HepG2 (cell line): ENCODE measurements at places on chromosomes 11 and 22.

GRCh38 chr11:84922836-84923235 is 704.3 kb downstream of the DLG2 start:
- H3K27me3 ChIP-seq = no peaks in the 10 kb centered on the region
- no peaks in the 10 kb centered on the region for H3K36me3 ChIP-seq
- DNase-seq = no peak

GRCh38 chr22:27786965-27787364 is 14.6 kb downstream of the MN1 start:
- peaks cover 4% of the 10 kb centered on the region; the same call in 1 of the 2 replicates for H3K27me3 ChIP-seq
- DNase-seq = no peak
- H3K4me1 ChIP-seq = no peaks in the 10 kb centered on the region
- no peak overlapping the region for H3K4me3 ChIP-seq
- H3K27ac ChIP-seq = no peak overlapping the region
- H3K36me3 ChIP-seq = no peaks in the 10 kb centered on the region

GRCh38 chr11:130583801-130584211 is 135.4 kb downstream of the ADAMTS15 start:
- DNase-seq = no peak
- H3K27me3 ChIP-seq = no peaks in the 10 kb centered on the region; the same call in 2 of the 3 replicates
- no peak overlapping the region for H3K27ac ChIP-seq
- H3K4me3 ChIP-seq = no peak overlapping the region
- no peaks in the 10 kb centered on the region for H3K4me1 ChIP-seq

GRCh38 chr22:50192436-50193204 is 6.9 kb downstream of the TRABD start:
- H3K4me1 ChIP-seq = no peaks in the 10 kb centered on the region
- H3K27me3 ChIP-seq = no peaks in the 10 kb centered on the region
- DNase-seq = no peak

DNA sequence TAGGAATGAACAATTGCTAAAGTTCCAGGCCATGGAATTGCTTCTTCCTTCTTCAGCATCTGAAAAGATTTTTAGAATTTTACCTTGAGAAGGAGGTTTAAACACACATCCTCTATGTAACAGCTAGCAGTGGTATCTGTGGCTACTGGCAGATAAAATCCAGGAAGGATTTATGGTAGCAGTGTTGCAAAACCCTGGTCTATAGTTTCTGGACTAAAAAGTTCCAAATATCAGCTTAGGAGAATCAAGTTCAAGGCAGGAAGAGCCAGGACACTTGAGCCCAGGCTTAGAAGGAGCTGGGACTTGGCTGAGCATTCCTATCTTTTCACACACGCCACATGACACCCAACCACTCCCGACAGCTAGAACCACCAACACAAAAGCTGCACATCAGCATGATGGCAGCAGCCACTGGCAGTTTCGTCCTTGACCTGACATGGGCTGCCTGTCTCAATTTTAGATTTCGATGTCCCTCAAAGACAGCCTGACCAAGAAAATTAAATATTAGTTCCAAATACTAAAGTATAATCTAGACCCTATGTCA is 14.1 kb downstream of the LARGE2 start:
- peaks cover 12% of the 10 kb centered on the region; the same call in 1 of the 2 replicates for H3K4me1 ChIP-seq
- H3K27ac ChIP-seq = no peak overlapping the region

- H3K4me3 ChIP-seq = no peak overlapping the region
- no peak for DNase-seq
- no peaks in the 10 kb centered on the region for H3K4me1 ChIP-seq
- no peaks in the 10 kb centered on the region for H3K36me3 ChIP-seq
- no peak overlapping the region for H3K27ac ChIP-seq
- 0 out of 3 replicates have a peak, but pooled peaks cover 8% of the 10 kb centered on the region for H3K27me3 ChIP-seq
Measured at GRCh38 chr11:130915603-130916237, 559 bp downstream of the SNX19 start.

GRCh38 chr22:46482056-46482675 is 55.3 kb downstream of the CELSR1 start:
- H3K27me3 ChIP-seq = peaks cover 3% of the 10 kb centered on the region; the same call in 1 of the 2 replicates
- no peak overlapping the region for H3K4me3 ChIP-seq

DNA sequence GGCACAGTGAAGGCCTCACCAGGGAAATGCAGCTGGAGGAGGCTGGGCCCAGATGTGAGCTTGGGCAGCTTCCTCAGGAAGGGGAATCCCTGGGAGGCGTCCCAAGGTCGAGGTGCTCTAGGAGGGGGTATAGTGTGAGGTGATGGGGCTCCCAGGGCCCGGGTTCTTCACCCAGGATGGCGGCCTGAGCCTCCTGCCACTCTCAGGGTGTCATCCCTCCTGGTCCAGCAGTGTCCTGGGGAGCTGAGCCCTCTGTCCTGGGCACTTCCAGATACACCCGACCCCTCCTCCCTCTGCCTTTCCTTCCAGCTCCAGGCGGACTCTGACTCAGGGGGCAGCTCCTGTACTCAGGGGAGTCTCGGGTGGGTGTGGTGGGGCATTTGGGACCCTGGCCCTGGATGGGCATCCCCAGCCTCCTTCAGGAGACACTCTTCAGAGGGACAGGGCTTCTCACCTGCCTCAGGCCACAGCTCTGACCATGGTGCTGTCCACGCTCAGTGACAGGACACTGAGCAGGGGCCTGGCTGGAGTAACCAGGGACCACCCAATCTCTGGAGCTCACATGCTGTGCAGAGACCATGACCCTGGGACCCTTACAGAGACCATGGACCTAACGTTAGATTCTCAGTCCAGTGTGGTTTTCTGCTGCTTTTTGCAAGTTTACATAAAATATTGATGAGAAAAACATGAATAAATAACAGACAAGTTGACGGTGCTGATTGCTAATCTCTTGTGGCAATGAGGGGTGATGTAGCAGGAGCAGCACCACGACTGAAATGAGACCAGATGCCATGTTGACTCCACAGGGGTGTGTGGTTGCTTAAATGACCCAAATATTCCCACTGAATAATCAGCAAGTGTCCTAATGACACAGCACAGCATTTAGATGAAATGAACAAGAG is 101.9 kb downstream of the GGTLC2 start:
- H3K36me3 ChIP-seq = no peaks in the 10 kb centered on the region
- no peak overlapping the region for H3K4me3 ChIP-seq
- DNase-seq = no peak

- no peaks in the 10 kb centered on the region for H3K36me3 ChIP-seq
- H3K4me3 ChIP-seq = no peak overlapping the region
- no peaks in the 10 kb centered on the region for H3K4me1 ChIP-seq
- no peak overlapping the region for H3K27ac ChIP-seq
- H3K27me3 ChIP-seq = peaks cover 75% of the 10 kb centered on the region
Measured at GRCh38 chr11:1933416-1934334, 13.5 kb upstream of the MRPL23 start.

- DNase-seq = no peak
- H3K27ac ChIP-seq = no peak overlapping the region
- no peaks in the 10 kb centered on the region for H3K36me3 ChIP-seq
Measured at GRCh38 chr11:20351136-20351535, 12.4 kb upstream of the HTATIP2 start.

- H3K27ac ChIP-seq = no peak overlapping the region
- H3K27me3 ChIP-seq = no peaks in the 10 kb centered on the region
Measured at GRCh38 chr11:110766316-110766715, 54.1 kb upstream of the ARHGAP20 start.

DNA sequence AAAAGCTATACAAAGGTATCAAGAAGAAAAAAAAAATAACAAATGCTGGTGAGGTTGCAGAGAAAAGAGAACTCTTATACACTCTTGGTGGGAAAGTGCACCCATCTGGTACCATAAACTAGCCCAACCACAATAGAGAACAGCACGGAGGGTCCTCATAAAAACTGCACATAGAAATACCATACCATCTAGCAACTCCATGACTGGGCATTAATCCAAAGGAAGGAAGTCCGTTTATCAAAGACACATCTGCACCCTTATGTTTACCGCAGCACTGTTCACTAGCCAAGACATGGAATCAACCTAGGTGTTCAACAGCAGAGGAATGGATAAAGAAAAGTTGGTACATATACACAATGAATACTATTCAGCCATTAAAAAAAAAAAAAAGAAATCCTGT is 10.8 kb upstream of the CLDN5 start:
- no peak overlapping the region for H3K27ac ChIP-seq
- DNase-seq = no peak
- no peaks in the 10 kb centered on the region for H3K27me3 ChIP-seq
- H3K4me3 ChIP-seq = no peak overlapping the region
- no peaks in the 10 kb centered on the region for H3K4me1 ChIP-seq

- H3K27me3 ChIP-seq = no peaks in the 10 kb centered on the region
- peaks cover 63% of the 10 kb centered on the region for H3K4me1 ChIP-seq
- peak overlapping the region; percentile 84 for H3K27ac ChIP-seq
- no peak overlapping the region for H3K4me3 ChIP-seq
Measured at GRCh38 chr11:67632982-67633755, 3.4 kb upstream of the NUDT8 start.

DNA sequence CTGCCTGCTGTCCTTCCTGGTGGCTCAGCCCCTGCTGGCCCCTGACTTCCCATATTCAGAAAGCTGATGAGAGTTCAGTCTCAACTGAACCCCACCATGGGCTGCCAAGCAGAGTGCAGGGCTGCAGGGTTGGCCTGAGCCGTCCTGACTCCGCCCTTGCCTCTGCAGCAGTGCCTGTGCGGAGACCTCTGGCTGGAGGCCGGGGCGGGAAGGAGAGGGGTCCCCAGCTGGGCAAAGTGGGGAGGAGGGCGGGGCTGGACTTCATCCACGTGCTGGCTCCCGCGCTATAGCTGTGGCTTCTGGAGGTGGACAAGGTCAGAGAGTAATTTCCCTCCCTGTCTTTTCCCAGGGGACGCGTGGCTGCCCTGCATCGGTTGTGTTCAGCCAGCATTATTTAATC is 13.6 kb downstream of the GLB1L3 start:
- no peak overlapping the region for H3K4me3 ChIP-seq
- H3K36me3 ChIP-seq = no peaks in the 10 kb centered on the region
- no peak for DNase-seq
- peaks cover 39% of the 10 kb centered on the region; the same call in 2 of the 3 replicates for H3K27me3 ChIP-seq
- no peak overlapping the region for H3K27ac ChIP-seq
- H3K4me1 ChIP-seq = no peaks in the 10 kb centered on the region

GRCh38 chr11:94550513-94550912 is 6.8 kb downstream of the FUT4 start:
- no peak overlapping the region for H3K27ac ChIP-seq
- H3K36me3 ChIP-seq = no peaks in the 10 kb centered on the region
- no peak for DNase-seq
- H3K4me3 ChIP-seq = no peak overlapping the region
- no peaks in the 10 kb centered on the region for H3K27me3 ChIP-seq

DNA sequence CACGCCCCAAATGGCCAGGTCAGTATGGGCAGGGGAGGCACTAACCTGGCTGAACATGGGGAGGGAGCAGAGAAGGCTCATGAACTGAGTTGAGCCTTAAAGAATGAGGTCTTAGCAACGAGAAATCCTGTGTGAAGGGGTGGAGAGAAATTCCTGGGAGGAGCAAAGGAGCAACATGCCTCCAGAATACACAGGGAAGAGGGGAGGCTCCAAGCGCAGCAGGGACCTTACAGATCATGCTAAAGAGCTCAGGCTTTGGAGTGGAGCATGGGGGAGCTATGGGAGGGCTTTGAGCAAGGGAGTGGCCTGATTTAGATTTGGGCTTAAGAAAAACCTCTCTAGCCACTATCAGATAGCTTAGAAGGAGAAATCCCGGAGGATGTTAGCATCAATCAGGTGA is 88.1 kb downstream of the MN1 start:
- no peaks in the 10 kb centered on the region; the same call in 1 of the 2 replicates for H3K4me1 ChIP-seq
- DNase-seq = no peak
- H3K27me3 ChIP-seq = no peaks in the 10 kb centered on the region; the same call in 1 of the 2 replicates
- no peak overlapping the region for H3K27ac ChIP-seq
- no peak overlapping the region for H3K4me3 ChIP-seq

GRCh38 chr11:110029714-110030113 is 63.5 kb upstream of the ZC3H12C start:
- H3K27me3 ChIP-seq = no peaks in the 10 kb centered on the region
- H3K4me1 ChIP-seq = peaks cover 8% of the 10 kb centered on the region; the same call in 1 of the 2 replicates
- DNase-seq = no peak
- H3K27ac ChIP-seq = no peak overlapping the region
- no peak overlapping the region for H3K4me3 ChIP-seq

DNA sequence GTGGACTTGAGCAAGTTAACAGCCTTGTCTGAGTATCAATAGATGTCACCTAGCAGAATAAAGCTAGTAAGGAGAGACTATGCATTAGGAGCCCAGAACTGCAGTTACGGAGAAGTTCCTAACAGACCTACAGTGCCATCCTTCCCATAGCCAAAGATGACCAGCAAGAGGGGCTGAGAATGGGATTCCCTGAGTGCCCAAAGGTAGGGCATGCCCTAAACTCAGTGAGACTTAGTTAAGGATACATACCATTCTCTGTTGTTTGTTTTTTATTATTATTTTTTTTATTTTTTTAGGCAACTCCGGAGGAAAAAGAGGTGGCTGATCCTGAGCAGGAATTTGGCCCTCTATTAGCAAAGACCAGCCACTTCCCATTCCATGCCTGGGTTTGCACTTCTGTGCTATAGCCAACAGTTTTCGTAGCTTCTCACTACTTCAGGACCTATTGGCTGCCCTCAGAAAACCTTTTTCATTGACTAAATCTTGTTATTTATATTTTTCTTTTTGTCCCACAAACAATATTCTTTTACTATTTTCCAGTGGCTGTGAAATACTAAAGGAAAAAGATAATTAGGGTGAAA is 33.3 kb upstream of the CCDC34 start:
- H3K27ac ChIP-seq = peak overlapping the region; percentile 93
- H3K27me3 ChIP-seq = no peaks in the 10 kb centered on the region
- peaks cover 6% of the 10 kb centered on the region for H3K36me3 ChIP-seq
- peak; percentile 69 for DNase-seq
- peak overlapping the region; percentile 42 for H3K4me3 ChIP-seq

DNA sequence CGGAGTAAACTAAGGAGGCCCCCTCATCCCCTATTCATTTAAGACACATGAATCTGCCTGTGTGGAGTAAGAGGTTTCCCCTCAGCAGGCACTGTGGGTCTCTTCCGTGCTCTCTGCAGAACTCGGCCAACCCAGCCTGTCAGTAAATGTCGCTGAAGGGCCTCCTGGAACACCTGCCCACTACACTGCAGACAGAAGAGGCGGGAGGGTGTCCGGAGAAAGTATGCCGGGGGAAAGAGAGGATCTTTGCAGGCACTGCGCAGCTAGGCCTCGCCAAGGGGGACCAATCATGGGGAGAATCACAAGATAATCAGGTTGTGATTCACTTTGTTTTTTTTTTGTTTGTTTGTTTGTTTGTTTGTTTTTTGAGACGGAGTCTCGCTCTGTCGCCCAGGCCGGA is 110.8 kb downstream of the MORC2 start:
- H3K27me3 ChIP-seq = 0 out of 3 replicates have a peak, but pooled peaks cover 2% of the 10 kb centered on the region
- no peaks in the 10 kb centered on the region for H3K36me3 ChIP-seq
- no peak overlapping the region for H3K4me3 ChIP-seq
- no peak overlapping the region for H3K27ac ChIP-seq
- DNase-seq = no peak
- peaks cover under 1% of the 10 kb centered on the region; the same call in 1 of the 2 replicates for H3K4me1 ChIP-seq

- no peak overlapping the region for H3K27ac ChIP-seq
- H3K4me3 ChIP-seq = no peak overlapping the region
- H3K27me3 ChIP-seq = peaks cover 5% of the 10 kb centered on the region
- H3K4me1 ChIP-seq = no peaks in the 10 kb centered on the region
- DNase-seq = no peak
- H3K36me3 ChIP-seq = no peaks in the 10 kb centered on the region
Measured at GRCh38 chr11:11555208-11555607, 66.6 kb downstream of the GALNT18 start.
